ENCODE measurements at places on chromosomes 4 and X.

GRCh38 chrX:115898382-115899001 lies 272.1 kb upstream of the AGTR2 start:
- no peak for DNase-seq

- DNase-seq, result peak; percentile 66
Measured at GRCh38 chrX:151753313-151754046, 18.9 kb downstream of the CNGA2 start.

DNA sequence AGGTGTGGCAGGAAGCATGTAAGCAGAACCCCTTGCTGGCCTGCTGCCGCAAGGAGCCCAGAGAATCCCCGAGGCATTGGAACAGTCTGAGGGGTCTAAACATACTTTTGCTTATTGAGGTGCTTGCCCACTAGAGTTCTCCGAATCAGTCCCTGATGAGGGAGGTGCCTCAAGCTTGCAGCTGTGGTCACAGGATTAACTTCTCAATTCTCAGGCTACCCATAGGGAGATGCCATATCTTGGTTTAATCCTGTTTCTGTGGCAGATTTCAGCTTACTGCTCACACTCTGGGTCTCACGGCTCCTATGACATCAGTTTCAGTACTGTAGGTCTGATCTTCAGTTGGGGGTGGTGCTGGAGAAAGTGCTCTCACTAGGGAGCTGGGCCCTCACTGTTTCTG lies 39.9 kb downstream of the CCNG2 start:
- peak; percentile 60 for DNase-seq

DNA sequence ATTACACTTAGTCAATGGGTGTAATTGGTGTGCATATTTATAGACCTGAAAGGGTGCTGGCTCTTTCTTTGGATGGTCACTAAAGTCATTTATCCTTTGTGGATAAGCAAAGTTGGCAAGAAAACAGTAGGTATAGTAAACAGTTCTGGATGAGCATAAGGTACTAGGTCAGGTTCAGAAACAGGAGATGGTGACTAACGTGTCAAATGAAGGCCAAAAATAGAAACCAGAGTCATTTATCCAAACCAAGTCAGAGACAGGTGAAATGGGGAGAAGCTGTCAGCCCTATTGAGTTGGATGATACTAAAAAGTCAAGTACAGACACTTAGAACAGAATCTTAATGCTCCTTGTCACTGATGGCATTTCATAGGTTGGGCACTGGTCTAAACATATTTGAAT lies 313.1 kb downstream of the KLHL13 start:
- no peak for DNase-seq

- DNase-seq, result no peak
Measured at GRCh38 chr4:158728236-158728635, 5.0 kb upstream of the PPID start.

- DNase-seq, result peak; percentile 66
Measured at GRCh38 chr4:123505095-123506010, 108.8 kb downstream of the SPRY1 start.

- no peak for DNase-seq
Measured at GRCh38 chr4:17665852-17666251, 51.4 kb downstream of the MED28 start.

DNA sequence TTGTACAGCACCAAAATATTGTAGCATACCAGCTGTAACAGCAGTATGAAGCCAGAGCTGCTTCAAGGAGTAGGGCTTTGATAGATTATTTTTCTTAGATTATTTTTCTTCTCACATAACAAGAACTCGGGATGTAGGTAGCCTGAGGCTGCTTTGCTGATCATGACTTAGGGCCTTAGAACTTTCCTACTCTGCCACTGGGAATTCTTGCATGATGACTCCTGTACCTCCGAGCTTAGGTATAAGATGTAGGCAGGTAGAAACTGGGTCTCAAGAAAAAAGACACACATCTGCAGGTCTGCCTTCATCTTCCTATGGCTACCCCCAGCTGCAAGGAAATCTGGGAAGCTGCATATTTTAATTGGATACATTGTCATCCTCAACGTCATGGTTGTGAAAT lies 115.9 kb upstream of the PNPLA4 start:
- no peak for DNase-seq

DNA sequence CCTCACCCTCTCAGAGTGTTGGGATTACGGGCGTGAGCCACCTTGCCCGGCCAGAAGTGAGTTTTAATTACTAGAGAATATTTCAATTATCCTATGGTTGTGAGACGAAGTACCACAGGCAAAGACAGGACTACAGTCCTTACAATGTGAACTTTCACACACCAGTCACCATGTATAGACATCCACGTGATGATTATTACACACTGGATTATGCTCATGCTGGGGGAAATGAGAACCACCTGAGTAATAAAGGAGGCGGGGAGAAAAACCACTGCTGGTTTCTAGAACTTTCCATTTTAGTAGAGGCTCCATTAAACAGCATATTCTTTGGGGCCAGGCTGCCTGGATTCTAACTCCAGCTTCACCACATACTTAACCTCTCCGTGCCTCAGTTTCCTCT lies 42.5 kb upstream of the TLR2 start:
- DNase-seq, result no peak

DNA sequence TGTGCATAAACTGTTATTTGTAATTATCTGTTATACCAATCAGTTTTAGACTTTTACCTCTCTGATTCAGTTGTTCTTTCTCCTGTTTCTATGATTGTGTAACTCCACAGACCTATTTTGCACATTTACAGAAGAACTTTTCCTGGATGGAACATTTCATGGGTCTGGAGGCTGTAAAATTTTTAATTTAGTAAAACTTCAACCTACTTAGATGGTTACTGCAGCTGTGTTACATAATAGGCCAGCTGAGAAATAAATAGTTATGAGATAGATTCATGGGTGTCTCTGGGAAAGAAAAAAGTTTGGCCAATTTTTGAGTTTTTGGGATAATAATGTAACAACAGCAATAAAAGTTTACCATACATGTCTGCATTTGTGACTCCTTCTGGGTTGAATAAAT lies 253.5 kb downstream of the ARHGAP24 start:
- DNase-seq, result no peak

DNA sequence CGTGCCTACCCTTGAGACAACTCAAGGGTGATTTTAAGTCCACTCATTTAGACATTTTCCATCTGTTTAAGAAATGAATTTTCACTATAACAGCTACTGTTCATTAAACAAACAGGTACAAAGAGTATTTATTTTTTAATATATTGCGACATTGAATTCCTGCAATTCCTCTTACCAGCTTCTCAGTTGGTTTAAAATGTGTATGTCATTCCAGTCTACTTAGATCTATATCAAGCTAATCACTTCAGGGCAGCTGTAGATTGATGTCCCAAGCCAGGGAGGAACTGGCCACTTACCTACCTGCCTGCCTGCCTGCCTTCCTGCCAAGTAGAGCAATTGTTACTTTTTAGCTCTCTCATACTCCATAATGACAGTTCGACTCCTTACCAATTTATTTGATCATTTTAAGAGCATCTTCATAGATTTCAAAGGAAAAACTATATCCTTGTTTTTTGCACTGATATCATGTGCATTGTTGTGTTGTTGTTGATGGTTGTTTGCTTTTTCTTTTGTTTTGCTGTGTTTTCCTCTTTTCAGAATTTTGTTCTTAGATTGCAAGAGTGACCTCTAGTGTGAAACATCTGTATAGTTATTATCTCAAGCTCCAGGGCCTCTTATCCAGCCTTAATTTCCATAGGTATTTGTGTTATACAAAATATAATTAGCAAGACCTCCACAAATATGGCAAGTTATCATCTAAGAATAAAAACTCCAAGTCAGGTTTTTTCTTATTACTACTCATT lies 120.9 kb upstream of the NRK start:
- DNase-seq, result no peak

DNA sequence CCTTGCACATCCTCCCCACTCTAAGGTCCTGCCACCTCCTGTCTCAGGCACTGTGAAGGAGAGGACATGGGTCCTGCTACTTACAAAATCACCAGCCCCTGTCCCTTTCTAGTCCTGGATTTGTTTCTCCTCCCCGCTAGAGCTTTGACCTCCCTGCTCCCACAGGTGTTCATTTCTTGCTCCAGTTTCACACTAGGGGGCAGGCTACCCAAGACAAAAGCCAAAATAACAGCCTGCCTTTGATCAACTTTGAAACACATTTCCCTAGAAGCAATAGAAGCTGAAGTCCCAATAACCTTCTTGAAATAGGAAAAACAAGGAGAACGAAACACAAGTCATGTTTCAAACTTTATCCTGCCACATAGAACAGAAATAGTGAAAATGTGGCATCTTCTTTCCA lies 164.4 kb downstream of the QDPR start:
- peak; percentile 31 for DNase-seq

All from D341Med (cell line).